ENCODE measurements at places on chromosomes 7 and 10.

DNA sequence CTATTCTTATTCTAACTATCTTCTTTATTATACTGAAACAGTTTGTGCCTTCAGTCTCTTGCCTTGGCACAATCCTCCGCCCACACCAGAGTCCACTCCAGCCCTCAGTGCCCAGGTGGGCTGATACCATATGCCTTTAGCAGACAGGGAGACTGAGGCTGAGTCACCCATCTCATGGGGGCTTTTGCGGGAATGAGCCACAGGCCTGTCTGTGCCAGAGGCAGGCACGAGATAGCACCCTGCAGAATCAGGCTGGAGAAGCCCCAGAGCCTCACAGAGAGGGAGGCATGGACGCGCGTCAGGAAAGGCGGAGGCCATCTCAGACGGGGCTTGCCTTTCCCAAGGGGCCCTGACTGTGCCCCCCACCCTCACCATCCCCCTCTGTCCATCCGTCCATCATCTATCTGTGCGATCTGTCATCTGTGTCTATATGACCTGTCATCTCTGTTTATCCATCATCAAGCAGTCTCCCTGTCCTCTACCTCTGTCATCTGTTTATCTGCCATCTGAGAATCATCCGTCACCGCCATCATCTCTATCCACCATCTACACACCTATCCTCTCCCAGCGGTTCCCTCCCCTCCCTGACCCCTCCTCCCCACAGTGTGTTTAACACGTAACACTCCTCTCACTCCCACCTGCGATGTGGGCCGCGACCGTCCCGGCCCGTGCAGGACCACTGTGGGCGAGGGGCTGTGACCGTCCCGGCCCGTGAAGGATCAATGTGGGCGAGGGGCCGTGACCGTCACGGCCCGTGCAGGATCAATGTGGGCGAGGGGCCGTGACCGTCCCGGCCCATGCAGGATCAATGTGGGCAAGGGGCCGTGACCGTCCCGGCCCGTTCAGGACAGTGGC lies 7.3 kb upstream of the ADAP1 start:
- no peak for DNase-seq

DNA sequence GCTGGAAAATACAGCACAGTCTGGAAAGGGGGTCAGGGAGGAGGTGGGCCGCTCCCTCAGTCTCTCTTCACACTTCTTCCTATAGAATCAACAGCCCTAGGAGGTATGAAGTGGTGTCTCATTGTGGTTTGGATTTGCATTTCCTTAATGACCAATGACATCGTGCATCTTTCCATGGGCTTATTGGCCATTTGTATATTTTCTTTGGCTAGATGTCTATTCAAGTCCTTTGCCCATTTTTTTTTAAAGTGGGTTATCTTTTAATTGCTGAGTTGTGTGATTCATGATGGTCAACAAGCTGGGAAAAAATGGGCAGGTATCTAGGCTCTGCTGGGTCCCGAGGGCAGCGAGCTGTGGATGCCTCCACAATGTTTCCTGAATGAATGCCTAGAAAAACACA lies 29.1 kb downstream of the TMEM130 start:
- DNase-seq, result no peak

- no peak for DNase-seq
Observed at GRCh38 chr10:130363899-130364445, 227.8 kb downstream of the GLRX3 start.

- DNase-seq, result no peak
Observed at GRCh38 chr7:142697270-142697669, 52.0 kb upstream of the PRSS1 start.
